ENCODE measurements at places on chromosomes 2 and 18. TPM values are rescaled to one million over a fixed set of nuclear protein-coding genes. Genes with fewer than 3 reads are reported as not detected.
A peak's percentile ranks its signal among the peaks of the same experiment; 100 is the strongest.

The SIX3 gene
- polyA plus RNA-seq = 0.67 TPM

The FRZB gene
- polyA plus RNA-seq = 3.5 TPM

The KATNAL2 gene
- polyA plus RNA-seq = 8.2 TPM

DNA sequence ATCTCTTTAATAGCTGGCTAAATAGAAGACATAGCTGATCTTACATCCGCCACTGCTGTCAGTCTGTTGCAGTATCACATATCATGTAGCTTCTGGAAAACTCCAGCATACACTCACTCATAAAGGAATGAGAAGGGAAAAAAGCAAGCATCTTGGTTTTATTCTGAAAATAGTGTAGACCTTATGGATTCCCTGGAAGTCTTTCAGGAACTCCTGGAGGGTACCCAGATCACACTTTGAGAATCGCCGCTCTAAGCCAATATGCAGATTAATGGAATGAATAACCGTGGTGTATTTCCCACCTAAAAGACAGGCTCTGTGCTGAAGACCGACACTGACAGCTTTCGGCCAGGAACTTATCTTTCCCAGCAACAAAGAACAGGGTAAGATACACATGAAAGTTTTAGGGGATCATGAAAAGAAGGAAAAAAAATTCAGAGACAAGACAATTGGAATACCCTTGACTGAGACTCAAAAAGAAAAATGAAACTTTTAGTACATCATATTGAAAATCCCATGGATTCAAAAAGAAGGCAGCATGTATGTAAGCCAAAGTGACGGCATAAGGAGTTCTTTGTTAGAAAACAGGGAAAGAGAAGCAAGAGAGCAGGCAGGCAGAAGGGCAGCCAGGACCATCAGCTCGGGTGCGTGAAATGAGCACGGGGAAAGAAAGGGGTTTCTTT, 56.4 kb upstream of the SEC11C start:
- no peaks in the 10 kb centered on the region for H3K36me3 ChIP-seq
- peaks cover 2% of the 10 kb centered on the region for H3K4me1 ChIP-seq
- no peak for DNase-seq

- H3K4me3 ChIP-seq = peak overlapping the region; percentile 32
- H3K27me3 ChIP-seq = no peaks in the 10 kb centered on the region
- H3K36me3 ChIP-seq = peaks cover 2% of the 10 kb centered on the region
- DNase-seq = peak; percentile 54
- H3K4me1 ChIP-seq = no peaks in the 10 kb centered on the region
These were observed 106.0 kb downstream of the UBR3 start for GRCh38 chr2:169933124-169933711.

DNA sequence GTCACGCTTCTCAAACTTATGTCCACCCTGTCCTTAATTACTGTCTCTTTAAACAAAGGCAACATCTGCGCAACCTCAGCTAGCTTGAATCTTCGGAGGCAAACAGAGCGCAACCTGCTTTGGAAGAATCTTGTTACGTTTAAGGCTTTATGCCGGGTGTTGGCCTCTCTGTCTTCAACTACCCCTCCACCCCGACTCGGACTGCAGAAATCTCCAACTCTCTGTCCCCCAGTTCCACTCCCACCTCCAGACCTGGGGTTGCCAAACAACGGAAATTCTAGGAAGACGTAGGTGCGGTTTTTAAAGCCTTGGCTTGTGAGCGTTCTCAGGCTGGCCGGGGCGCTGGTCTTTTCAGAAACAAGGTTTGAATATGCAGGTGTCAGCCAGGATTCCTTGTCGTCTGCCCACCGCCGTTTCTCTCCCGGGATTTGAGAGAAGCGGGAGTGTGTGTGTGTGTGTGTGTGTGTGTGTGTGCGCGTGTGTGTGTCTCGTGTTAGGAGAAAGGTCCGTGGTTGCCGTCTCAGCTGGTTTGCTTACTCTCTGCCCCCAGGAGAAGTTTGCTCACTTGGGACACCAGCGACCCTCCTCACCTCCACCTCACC, 1.1 kb upstream of the ONECUT2 start:
- peaks cover 39% of the 10 kb centered on the region for H3K27me3 ChIP-seq
- no peaks in the 10 kb centered on the region for H3K36me3 ChIP-seq
- peaks cover 23% of the 10 kb centered on the region for H3K4me1 ChIP-seq
- no peak for DNase-seq

DNA sequence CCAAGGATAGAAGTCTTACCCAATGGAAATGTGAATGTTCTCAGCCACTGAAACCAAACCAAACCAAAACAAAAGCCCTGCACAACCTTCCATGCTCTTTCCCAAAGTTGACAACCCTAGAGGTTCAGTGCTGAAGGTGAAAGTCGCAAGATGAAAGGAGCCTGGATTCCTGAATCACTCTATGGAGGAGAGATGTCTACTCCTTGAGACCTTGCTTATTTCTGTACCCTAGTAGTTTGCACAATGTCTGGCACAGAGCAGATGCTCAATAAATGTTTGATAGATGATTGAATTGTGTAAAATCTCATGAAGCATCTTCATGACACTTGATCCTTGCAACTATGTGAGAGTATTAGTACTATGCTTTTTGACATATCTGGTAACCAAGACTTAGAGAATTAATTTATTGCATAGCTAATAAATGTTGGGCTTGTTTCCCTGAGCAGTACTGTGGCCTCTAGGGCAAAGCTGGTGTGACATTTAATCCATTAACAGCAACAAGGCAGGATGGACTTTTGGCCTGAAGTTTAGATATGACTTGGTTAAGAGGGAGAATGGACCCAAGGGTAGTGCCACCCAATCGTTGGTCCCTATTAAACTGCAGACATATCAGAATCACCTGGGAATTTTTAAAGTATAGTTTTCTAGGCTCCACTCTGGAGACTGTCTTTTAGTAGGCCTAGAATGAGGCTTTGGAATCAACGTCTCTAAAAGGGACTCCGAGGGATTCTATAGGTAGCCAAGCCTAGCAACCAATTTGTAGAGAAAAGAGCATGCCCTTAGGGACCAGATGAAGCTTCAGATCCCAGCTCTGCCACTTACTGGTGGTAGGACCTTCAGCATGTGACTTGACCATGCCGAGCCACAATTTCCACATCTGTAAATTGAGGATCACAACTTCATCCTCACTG, 145.9 kb downstream of the DDX1 start:
- H3K36me3 ChIP-seq = no peaks in the 10 kb centered on the region
- no peak overlapping the region for H3K27ac ChIP-seq
- no peaks in the 10 kb centered on the region for H3K4me1 ChIP-seq
- DNase-seq = no peak
- H3K27me3 ChIP-seq = no peaks in the 10 kb centered on the region

The SERPINB2 gene
- 9.8 TPM for polyA plus RNA-seq

GRCh38 chr18:24726727-24727492, 266.5 kb downstream of the HRH4 start:
- H3K4me3 ChIP-seq = no peak overlapping the region
- H3K27me3 ChIP-seq = peaks cover 3% of the 10 kb centered on the region
- peaks cover 3% of the 10 kb centered on the region for H3K4me1 ChIP-seq

GRCh38 chr2:7674606-7675005, 757.4 kb downstream of the RNF144A start:
- H3K27me3 ChIP-seq = no peaks in the 10 kb centered on the region
- H3K4me3 ChIP-seq = no peak overlapping the region
- H3K36me3 ChIP-seq = no peaks in the 10 kb centered on the region
- H3K27ac ChIP-seq = no peak overlapping the region

The ADAM23 gene
- polyA plus RNA-seq = 3.6 TPM

The TUBA4A gene
- polyA plus RNA-seq = 6.2 TPM

The SLC5A7 gene
- 0.12 TPM for polyA plus RNA-seq

- no peaks in the 10 kb centered on the region for H3K36me3 ChIP-seq
- no peak overlapping the region for H3K27ac ChIP-seq
- no peak overlapping the region for H3K4me3 ChIP-seq
- no peak for DNase-seq
- H3K27me3 ChIP-seq = peaks cover 8% of the 10 kb centered on the region
- H3K4me1 ChIP-seq = no peaks in the 10 kb centered on the region
These were observed 465.1 kb downstream of the TGIF1 start for GRCh38 chr18:3914833-3915610.

- no peak overlapping the region for H3K4me3 ChIP-seq
- no peaks in the 10 kb centered on the region for H3K4me1 ChIP-seq
- no peaks in the 10 kb centered on the region for H3K27me3 ChIP-seq
- no peak for DNase-seq
- no peaks in the 10 kb centered on the region for H3K36me3 ChIP-seq
- no peak overlapping the region for H3K27ac ChIP-seq
These were observed 42.5 kb downstream of the LRRC30 start for GRCh38 chr18:7273301-7273921.

DNA sequence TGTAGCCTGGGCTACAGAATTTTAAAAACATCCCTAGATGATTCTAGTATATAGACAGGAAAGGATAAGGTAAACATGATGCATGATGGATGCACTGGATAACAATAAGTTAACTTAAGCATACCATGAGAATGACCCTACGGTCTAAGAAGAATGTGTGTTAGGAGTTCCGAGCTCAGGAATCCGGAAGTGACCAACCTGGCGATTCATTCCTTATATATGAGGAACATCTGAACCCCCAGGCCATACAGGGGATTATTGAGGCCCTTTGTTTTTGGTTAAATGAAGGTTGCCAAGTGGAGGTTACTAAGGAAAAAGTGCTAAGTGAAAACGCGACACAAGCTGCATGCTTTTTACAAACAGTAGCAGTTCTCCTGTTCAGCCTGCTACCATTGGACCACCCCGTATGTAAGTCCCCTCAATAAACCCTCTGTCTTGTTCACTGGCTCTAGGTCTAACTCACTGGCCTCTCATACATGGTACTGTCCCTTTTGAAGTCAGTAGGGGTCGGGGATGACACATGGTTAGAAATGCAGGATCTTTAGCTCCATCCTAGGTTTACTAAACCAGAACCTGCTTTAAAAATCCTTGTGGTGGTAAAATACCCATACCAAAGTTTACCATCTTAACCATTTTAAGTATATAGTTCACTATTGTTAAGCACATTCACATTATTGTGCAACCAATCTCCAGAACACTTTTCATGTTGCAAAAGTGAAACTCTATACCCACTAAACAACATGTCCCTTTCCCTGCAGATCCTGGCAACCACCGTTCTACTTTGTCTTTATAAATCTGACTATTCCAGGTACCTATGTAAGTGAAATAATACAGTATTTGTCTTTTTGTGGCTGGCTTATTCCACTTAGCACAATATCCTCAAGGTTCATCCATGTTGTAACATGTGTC, 111.0 kb upstream of the MAP4K3 start:
- no peak overlapping the region for H3K27ac ChIP-seq
- H3K4me1 ChIP-seq = peaks cover 8% of the 10 kb centered on the region
- no peaks in the 10 kb centered on the region for H3K36me3 ChIP-seq

GRCh38 chr18:28048612-28049011, 128.3 kb downstream of the CDH2 start:
- peaks cover 9% of the 10 kb centered on the region for H3K4me1 ChIP-seq
- peaks cover 23% of the 10 kb centered on the region for H3K36me3 ChIP-seq
- H3K4me3 ChIP-seq = no peak overlapping the region
- no peaks in the 10 kb centered on the region for H3K27me3 ChIP-seq

- no peak overlapping the region for H3K27ac ChIP-seq
- no peaks in the 10 kb centered on the region for H3K4me1 ChIP-seq
- no peak overlapping the region for H3K4me3 ChIP-seq
- no peaks in the 10 kb centered on the region for H3K36me3 ChIP-seq
These were observed 60.7 kb downstream of the WDR7 start for GRCh38 chr18:56711708-56712445.

The CENPA gene
- polyA plus RNA-seq = 19.5 TPM

- peaks cover 21% of the 10 kb centered on the region for H3K4me1 ChIP-seq
- no peak for DNase-seq
- peak overlapping the region; percentile 85 for H3K27ac ChIP-seq
These were observed 239.5 kb downstream of the WDR7 start for GRCh38 chr18:56890632-56891031.

DNA sequence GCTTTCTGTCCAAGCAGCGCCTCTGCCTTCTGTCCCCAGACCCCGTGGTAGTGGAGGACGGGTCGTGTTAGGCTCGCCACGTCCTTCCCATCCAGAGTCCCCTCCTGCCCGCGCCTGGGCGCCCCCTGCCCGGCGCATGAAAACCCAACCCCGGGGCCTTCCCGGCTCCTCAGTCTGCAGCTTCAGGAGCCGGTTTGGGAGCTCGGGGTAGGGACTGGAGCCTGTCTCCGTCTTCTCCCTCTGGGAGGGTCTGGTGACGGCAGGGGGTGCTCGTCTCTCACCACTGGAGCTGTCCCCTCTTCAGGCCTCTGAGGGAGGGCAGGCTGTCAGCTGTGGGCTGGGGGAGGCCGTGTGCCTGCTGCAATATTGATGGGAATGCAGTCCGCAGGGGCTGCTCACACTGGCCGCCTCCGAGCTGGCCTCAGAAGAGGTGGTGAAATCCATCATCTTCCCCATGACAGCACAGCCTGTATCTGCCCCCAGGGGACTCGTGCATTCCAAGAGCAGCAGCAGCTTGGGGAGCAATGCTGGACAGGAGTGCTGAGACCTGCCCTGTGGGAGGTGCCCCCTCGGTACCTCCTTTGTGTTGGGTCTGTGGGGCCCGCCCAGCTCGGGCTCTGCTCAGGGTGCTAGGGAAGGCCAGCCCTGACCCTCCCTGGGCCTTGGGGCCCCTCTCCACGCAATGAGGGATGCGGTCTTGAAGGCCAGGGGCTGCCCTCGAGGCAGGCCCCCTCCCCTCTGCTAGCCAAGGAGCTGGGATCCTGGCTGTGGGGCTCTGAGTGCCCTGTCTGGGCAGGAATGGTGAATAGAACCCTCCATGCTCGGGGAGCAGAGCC, 17.8 kb upstream of the KLHL30 start:
- H3K27me3 ChIP-seq = no peaks in the 10 kb centered on the region
- DNase-seq = no peak
- H3K36me3 ChIP-seq = no peaks in the 10 kb centered on the region
- no peak overlapping the region for H3K4me3 ChIP-seq
- H3K27ac ChIP-seq = no peak overlapping the region

GRCh38 chr2:181573140-181573736, 83.7 kb downstream of the CERKL start:
- peak; percentile 26 for DNase-seq
- no peak overlapping the region for H3K4me3 ChIP-seq
- no peaks in the 10 kb centered on the region for H3K36me3 ChIP-seq
- no peaks in the 10 kb centered on the region for H3K27me3 ChIP-seq
- no peak overlapping the region for H3K27ac ChIP-seq

- DNase-seq = no peak
- H3K27me3 ChIP-seq = peaks cover 45% of the 10 kb centered on the region
- no peaks in the 10 kb centered on the region for H3K4me1 ChIP-seq
- H3K27ac ChIP-seq = no peak overlapping the region
These were observed 19.0 kb downstream of the DIPK1C start for GRCh38 chr18:74438091-74438490.
